NCI-H2081 treated with DMSO at 0.1 percent for 48 hours (cell line): ENCODE measurements at places on chromosomes 6 and 20.

- no peak for DNase-seq
Observed at GRCh38 chr20:38063911-38064530, 30.5 kb downstream of the RPRD1B start.

GRCh38 chr6:139490482-139490881 is 116.0 kb upstream of the CITED2 start:
- DNase-seq, result no peak

- DNase-seq, result no peak
Observed at GRCh38 chr6:134551245-134551960, 233.5 kb upstream of the SGK1 start.

- no peak for DNase-seq
Observed at GRCh38 chr20:9427430-9428291, 86.7 kb upstream of the LAMP5 start.

GRCh38 chr20:13221673-13222318 is 722 bp downstream of the ISM1 start:
- DNase-seq, result no peak

DNA sequence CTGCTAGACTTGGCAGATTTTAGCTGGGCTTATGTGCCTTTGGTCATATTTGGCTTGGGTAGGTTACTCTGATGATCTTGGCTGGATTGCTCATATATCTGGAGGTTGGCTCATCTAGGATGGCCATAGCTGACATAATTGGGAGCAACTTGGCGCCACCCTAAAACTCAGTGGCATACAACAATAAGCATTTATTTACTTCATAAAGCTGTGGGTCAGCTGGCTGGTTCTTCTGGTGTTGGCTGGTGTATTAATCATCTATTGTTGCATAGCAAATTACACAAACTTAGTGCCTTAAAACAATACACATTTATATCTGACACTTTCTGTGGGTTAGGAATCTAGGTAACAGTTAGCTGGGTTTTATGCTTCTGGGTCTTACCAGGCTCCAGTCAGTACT is 297.3 kb upstream of the JAG1 start:
- no peak for DNase-seq

GRCh38 chr6:138104618-138105213 is 2.5 kb downstream of the PERP start:
- no peak for DNase-seq

DNA sequence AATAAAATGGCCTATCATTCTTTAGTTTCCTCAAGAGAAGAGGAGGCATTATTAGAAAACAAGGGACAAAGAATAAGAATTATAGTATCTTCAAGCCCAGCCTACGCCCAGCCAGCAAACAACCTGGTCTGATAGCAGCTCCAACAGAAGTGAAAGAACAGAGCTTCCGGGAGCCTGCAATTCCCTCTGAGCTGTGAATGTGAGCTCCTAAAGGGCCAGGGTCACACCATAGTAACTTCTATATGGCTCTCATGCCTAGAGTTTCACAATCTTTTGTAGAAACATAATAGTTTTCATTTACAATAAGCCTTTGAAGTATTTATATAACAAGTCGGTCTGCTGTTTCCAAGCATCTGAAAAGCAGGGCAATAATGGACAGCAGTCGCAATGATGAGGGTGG is 116.5 kb downstream of the SMLR1 start:
- DNase-seq, result no peak

GRCh38 chr20:4281258-4282055 is 266.1 kb upstream of the RNF24 start:
- DNase-seq, result no peak

GRCh38 chr6:149153693-149154092 is 163.8 kb upstream of the TAB2 start:
- no peak for DNase-seq

DNA sequence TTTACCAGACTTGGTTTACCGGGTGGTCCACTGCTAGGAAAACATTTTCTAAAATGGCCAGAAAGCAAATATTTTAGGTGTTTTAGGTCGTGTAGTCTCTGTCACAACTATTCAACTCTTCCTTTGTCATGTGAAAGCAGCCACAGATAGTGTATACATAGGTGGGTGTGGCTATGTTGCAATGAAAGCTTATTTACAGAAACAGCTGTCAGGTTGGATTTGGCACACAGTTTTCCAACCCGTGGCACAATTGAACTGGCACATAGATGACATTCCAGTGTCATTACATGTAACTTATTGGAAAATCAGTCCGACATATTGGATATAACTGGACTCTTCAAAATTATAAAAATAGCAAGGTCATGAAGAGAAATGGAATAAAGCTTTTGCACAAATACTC is 68.9 kb upstream of the KCNQ5 start:
- no peak for DNase-seq

DNA sequence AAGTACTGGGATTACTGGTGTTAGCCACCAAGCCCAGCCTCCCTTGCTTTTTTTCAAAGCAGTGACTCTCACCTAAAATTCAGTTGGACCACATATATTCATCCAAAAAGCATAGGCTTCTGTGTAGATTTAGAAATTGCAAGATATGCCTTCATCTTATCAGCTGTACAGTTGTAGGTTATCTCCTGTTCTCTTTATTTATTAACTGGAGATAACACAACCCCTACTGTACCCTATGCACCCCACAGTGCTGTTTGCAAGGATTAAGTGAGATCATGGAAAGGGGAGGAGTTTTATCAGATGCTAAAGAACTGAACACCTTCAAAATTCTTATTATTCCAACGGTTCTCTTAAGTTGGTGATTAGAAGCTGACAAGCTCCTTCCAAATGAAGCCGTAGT is 164.4 kb upstream of the JARID2 start:
- DNase-seq, result no peak

DNA sequence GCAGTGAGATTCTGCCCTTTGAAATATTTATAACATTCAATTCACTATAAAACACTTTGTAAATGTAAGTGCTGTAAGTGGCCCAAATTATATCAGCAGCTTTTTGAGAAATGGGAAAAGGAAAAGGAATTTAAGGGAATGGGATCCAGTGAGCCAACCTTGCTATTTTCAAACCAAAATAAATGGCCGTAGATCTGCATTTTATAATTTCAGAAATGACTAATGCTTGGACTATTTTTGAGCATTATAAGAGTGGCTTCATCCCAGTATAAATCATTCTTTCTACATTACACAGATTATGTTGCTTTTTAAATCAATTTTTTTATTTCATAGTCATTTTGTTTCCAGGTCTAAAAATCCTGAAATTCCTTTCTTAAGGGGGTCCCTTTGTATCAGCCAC is 49.2 kb downstream of the ANKRD6 start:
- no peak for DNase-seq

DNA sequence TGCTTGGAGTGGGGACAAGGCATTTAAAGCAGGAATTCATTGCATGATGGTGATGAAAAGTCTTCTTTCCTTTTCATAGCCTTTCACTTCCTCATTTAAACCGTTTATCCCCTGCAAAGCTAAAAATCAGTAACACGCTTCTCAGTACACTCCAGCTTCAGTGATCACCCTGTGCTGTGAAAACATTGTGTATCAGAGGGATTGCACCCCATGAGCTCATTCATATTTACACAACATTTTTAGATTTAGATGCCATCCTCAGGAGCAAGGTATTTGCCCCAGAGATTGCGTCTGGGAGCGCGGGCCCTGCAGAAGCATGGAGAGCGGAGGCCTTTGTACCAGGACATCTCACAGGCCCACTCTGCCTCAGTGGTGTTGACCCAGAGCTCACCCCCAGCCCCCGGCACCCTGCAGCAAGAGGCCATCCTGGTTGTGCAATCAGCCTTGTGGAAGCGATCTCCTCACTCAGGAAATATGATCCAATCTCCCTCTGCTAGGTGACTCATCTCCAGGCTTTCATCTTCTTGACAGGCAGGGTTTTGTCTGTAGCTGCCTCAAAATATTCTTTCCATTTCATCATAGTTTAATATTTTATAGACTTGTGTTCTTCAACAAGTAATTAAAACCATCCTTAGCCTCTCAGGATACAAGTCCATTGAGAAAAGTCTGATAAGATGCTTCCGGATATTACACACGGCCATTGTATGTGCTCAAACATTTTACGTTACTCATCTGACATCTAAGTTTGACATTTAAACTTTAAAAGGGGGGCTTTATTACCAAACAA is 38.9 kb upstream of the THBS2 start:
- no peak for DNase-seq

GRCh38 chr6:170086639-170087420 is 204.0 kb downstream of the DLL1 start:
- DNase-seq, result no peak

- no peak for DNase-seq
Observed at GRCh38 chr20:40750541-40751035, 61.6 kb upstream of the MAFB start.

DNA sequence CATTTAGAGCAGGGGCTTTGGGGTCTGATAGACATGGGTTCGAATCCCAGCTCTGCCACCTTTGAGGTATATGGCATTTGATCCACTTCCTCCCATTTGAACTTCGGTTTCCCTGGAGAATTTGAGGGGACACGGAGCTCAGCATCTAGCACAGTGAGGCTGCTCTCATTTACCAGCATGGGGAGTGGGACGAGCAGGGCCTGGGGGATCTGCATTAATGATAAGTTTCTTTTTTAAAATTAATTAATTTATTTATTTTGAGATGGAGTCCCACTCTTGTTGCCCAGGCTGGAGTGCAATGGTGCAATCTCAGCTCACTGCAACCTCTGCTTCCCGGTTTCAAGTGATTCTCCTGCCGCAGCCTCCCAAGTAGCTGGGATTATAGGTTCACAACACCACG is 52.6 kb downstream of the VSTM2L start:
- no peak for DNase-seq

- DNase-seq, result no peak
Observed at GRCh38 chr6:2376429-2377355, 131.3 kb upstream of the GMDS start.

- DNase-seq, result no peak
Observed at GRCh38 chr6:138543657-138544056, 44.4 kb upstream of the NHSL1 start.

- no peak for DNase-seq
Observed at GRCh38 chr6:50116390-50116789, 66.7 kb upstream of the DEFB112 start.

DNA sequence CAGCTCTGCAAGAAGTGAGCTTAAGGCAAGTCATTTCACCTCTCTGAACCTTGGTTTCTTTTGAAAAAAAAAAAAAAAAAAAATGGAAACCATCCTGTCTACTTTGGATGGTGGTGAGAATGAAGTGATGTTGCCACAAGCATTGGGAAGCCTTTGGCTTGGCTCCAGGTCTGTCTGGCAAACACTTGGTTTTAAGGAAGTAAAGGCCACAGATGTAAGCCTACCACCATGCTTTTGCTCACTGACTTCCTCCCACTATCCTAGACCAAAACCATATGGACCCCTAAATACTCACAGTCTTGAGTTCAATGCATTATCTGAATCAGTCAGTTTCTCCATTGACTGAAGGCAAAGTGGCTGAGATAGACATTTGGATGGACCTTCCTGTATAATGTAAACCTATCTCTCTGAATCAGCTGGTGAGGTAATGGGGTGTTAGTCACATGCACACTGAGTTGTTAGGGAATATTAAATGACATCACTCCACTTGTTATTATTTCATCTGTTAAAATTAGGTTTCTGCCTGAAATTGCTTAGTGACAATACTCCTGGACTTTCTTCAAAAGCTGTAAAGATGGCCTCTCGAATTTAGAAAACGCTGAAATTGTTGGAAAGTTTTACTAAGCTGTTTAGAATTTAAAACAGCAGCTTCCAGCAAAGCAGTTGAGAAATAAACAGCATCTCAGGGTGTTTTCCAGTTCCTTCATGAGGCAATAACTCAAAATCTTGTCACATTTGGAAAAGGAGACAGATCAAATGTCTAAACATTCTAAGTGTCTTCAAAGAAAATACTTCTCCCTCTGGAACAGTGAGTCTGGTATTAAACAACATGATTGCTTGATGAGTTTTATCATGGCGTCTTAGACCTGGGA is 833.5 kb downstream of the DHX35 start:
- DNase-seq, result no peak

DNA sequence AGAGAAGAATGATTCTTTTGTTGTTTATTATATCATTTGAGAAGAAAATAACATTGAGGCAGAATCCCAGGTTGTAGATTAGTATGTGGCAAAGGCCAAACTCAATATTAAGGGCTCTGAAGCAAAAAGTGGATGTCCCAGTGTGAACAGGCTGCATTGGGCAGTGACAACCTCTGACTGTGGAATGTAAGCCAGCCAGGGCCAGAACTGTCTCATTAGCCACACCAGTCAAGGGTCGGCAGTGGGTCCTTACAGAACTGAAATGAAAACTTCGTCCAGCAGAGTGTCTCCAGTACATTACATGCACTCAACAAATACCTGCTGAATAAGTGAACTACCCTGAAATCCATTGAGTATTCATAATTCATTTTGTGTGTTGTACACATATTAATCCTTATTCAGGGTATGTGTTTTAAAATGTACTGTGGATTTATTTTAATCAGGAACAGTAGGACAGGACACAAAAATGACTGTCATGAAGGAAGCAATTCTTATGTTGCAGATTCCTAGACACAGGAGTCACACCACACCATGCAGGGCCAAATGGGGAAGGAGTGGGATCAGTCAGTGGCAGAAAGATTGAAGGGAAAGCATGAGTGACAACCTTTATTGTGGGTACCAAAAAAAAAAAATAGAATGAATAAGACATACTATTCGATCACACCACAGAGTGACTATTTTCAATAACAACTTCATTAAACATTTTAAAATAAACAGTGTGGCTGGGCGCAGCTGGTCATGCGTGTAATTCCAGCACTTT is 64.9 kb upstream of the UTRN start:
- no peak for DNase-seq

- DNase-seq, result no peak
Observed at GRCh38 chr6:105667056-105667455, 264.2 kb upstream of the PREP start.

- no peak for DNase-seq
Observed at GRCh38 chr6:124986164-124986563, 23.9 kb downstream of the RNF217 start.

DNA sequence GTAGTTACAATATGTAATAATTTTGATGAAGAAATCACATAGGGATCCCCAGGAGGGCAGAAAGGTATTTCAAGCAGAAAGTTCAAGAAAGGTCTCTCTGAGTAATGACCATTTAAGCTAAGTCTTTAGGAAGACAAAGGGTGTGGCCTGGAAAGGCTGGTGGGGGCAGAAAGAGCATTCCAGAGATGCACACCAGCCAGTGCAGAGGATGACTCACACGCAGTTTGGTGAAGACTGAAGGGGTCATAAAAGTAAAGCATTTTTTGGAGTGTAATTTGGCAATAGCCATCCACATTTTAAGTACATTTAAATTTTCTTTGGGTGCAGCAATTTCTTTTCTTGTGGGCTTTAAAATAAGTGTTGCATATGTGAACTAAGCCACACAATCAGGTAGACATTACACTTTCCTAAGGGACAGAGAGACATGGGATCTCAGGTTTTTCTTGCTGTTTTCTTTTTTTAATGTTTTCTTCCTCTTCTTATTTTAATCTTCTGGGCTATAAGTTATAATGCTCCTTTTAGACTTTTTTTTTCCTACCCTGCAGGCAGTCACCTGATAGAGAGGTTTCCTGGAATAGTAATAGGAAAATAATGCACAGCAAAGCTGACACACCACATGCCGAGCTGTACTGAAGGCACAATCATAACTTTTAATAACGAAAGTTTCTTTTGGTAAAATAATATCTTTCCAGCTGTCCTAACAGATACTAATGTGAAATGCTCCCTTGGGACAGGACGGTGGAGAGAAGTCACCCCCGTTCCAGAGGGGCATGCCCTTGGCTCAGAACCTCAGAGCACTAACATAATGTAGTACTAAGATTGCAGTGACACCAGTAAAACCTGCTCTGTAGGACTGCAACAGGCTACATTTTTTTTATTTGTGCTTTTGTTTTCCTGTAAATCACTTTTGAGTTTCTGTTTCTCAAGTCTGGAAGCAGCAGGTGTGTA is 49.6 kb upstream of the PTPRK start:
- DNase-seq, result no peak

GRCh38 chr6:39938773-39939654 is 4.8 kb upstream of the MOCS1 start:
- DNase-seq, result no peak
